ENCODE measurements at places on chromosomes 3 and 15. TPM values are rescaled to one million over a fixed set of nuclear protein-coding genes. Genes with fewer than 3 reads are reported as not detected.

DNA sequence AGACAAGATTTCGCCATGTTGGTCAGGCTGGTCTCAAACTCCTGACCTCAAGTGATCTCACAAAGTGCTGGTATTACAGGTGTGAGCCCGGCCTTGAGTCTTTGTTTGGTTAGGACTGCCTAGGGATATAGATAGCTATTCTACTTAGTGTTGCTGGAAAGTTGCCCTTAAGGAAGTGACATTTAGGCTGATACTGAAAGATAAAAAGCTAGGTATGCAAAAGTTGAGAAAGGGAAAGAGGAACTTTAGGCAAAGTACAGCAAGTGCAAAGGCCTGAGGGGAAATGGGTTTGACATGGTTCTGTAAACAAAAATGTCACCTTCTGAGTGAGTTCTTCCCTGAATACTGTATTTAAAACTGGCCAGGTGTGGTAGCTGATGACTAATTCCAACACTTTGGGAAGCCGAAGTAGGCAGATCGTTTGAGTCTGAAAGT is 111.5 kb downstream of the ZNF609 start:
- no peak for DNase-seq

GRCh38 chr3:165854696-165855095 is 17.5 kb upstream of the BCHE start:
- no peak for DNase-seq

GRCh38 chr3:38835939-38836338 is 19.9 kb upstream of the SCN10A start:
- no peak for DNase-seq

DNA sequence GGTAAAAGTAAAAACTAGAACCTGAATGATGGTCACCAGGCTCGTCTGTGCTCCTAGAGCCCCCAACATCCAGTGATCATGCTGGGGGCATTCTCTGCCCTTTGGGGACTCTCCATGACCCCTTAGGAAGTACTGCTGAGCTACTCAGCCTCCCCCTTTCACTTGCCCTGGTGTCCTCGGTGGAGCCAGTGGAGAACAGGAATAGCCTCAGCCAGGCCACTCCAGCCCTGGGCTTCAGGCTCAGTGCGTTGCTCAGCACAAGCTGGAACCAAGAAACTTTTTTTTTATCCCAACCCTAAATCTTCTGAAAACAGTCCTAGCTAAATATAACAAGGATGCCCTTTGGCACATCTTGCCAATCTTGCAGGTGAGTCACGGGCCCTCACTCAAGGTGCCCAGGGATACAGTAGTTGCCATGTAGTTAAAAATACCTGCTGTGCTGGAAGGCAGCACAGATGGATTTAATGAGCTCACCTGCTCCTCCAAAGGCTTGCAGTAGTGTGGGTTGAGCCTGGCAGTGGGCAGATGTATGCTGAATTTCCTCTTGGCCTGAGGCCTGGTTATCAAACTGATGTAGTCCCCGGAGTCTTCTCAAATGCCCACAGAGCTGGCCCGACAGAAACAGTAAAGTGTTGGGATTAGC is 46.9 kb upstream of the TMEM158 start:
- no peak for DNase-seq

DNA sequence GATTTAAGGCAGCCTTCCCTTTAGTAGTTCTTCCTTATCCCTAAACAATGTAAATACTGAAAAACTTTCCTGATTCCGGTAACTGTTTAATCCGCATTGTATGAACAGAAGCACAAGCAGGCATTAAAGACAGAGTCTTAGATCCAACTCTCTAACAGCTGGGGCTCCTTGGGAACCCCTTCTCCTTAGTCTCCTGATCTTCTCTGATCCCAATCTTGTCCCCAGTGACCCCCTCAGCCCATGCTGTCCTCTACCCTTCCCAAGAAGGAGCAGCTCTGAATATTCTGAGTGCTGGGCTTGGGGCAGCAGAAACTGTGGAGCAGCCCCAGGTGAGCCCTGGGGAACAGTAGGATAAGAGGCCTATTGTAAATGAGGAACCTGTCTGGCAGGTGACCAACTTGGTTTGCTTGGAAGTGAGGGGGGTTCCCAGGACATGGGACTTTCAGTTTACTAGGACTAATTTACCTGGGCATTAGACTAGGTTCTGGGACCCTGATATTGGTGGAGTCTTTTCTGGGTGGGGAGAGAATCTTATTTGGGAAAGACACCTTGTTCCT is 13.0 kb upstream of the SLC30A4 start:
- DNase-seq = no peak

The SEMA3B gene
- 1.6 TPM for total RNA-seq

Measured in activated CD4-positive, alpha-beta T cell treated with anti-CD3 and anti-CD28 coated beads for 36 hours (primary cell).